ENCODE measurements at places on chromosomes 7 and 10. TPM values are rescaled to one million over a fixed set of nuclear protein-coding genes. Genes with fewer than 3 reads are reported as not detected.

DNA sequence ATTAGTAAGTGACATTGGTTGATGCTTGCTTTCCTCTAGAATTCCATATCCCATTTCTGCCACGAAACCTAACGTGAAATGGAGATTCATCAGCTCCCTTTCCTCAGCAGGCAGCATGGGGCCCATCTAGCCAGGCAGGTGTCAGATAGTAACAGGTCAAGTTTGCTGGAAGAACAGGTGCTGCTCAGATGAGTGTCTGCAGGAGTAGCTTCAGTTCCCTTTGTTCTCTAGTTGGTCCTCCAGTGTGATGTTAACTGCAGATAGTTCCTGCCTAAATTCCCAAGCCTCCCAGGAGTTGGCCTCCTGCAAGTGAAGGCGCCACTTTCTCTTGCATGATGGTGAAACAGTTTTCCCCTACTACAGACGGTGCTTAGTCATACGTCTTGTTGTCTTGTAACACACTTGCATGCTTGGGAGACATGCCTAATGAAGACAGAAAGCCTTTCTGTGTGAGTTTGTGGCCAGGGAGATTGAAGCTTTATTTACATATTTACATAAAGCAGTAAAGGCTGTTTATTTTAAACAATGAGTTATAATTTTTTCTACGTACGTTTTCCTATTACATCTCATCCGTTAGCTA, 175.4 kb downstream of the CHN2 start:
- no peak for DNase-seq

GRCh38 chr7:81079746-81080145, 160.9 kb upstream of the SEMA3C start:
- no peak for DNase-seq

DNA sequence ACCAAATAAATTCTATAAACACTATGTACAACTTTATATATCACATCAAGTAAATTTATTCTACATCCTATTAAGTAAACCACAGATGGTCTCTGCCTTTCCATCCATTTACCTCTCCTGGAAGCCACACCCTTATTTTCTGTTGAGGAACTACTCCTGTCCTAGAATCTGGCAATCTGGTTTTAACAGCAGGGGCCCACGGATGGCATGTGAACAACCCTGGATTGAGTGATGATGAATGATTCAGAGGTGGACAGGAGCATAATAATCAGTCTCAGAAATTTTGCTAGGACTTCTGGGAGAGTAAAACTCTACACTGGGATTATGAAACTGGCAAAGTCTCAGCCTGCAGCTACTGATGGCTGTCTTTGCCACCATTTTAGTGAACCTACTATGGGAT, 54.1 kb downstream of the CDK6 start:
- no peak for DNase-seq

GRCh38 chr10:132180736-132181135, 6.0 kb upstream of the DPYSL4 start:
- DNase-seq, result no peak

GRCh38 chr10:117218654-117219053, 21.4 kb downstream of the KCNK18 start:
- no peak for DNase-seq

GRCh38 chr7:26467104-26467503, 175.4 kb downstream of the SNX10 start:
- DNase-seq, result no peak

DNA sequence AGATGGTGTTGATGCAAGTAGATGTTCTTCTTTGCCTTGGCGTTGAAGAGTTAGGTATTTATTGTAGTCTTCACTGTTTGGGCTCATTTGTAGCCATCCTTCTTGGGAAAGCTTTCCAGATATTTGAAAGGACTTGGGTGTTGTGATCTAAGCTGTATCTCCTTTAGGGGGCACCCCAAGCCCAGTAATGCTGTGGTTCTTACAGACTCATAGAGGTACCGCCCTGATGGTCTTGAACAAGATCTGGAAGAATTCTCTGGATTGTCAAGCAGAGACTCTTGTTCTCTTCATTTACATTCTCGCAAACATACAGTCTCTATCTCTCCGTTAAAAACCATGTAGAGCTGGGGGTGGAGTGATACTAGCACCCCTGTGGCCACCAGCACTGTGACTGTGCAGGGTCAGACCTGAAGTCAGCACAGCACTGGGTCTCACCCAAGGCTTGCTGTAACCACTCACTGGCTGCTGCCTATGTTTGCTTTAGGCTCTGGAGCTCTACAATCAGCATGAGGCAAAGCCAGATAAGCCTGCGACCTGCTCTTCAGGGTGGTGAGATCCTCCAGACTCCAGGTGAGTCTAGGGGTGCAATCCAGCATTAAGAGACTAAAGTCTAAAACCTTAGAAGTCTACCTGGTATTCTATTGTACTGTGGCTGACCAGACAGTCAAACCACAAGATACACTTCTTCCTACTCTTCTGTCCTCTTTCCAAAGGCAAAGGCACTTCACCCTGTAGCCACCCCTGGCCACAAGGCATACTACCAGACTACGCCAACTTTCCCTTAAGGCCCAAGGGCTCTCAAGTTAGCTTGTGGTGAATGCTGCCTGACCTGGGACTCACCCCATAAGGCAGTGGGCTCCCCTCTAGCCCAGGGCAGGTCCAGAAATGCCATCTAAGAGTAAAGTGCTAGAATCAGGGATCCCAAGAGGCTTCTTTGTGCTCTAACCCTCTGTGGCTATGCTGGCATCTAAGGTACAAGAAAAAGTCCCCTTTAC, 209.7 kb upstream of the TMEM196 start:
- DNase-seq, result no peak

DNA sequence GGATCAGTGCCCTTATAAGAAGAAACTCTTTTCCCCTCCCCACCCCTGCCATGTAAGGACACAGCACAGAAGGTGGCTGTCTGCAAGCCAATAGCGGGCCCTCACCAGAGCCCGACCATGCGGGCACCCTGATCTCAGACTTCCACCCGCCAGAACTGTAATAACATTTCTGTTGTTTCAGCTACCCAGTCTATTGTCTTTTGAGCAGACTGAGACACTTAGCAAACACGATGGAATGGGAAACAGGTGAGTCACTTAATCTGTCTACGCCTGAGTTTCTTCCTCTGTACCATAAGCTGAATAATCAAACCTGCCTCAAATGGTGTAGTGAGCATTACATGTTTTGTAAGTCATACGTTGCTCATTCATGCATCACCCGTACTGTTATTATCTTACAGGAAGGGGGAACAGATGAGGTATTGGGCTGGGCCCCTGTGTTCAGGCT, 58.2 kb downstream of the STRA8 start:
- no peak for DNase-seq

DNA sequence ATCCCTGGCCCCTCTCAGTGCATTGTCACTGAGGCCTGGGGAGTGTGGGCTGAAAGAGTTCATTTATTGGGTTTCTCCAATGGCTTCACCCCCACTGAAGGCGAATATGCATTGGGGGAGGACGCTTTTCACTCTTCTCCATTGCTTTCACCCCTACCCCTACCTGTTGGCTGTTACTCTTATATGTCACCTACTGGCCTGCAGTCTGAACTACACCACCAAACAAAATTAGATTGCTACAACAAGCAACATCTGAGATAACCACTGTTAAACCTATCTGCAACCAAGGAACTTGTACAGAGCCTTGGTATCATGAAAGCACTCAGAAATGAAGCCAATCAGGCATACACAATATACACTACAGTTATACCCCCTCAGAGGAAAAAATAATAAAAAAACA, 203.7 kb downstream of the REEP3 start:
- no peak for DNase-seq

GRCh38 chr10:118339111-118339510, 3.0 kb downstream of the FAM204A start:
- DNase-seq, result no peak

- DNase-seq, result no peak
Measured at GRCh38 chr7:100490483-100491191, 6.9 kb downstream of the NYAP1 start.

GRCh38 chr7:24709051-24709450, 48.2 kb downstream of the GSDME start:
- no peak for DNase-seq

- DNase-seq, result peak; percentile 11
Measured at GRCh38 chr10:22229802-22230157, 12.0 kb upstream of the EBLN1 start.

The PSMC2 gene
- 99.4 TPM for polyA plus RNA-seq

The TMEM225B gene
- polyA plus RNA-seq, result 2.6 TPM

The MMD2 gene
- 0.18 TPM for polyA plus RNA-seq

The ZP3 gene
- polyA plus RNA-seq, result 0.85 TPM

The ABCB4 gene
- polyA plus RNA-seq, result 2.1 TPM

The PILRA gene
- 4.1 TPM for polyA plus RNA-seq

The GRM3 gene
- 0.19 TPM for polyA plus RNA-seq

The ANKRD2 gene
- 0.44 TPM for polyA plus RNA-seq

The GIMAP6 gene
- polyA plus RNA-seq, result 17.8 TPM

Measured in left renal pelvis (tissue), 4 donors.